ENCODE measurements at places on chromosomes 1 and 21. TPM values are rescaled to one million over a fixed set of nuclear protein-coding genes. Genes with fewer than 3 reads are reported as not detected.
A peak's percentile ranks its signal among the peaks of the same experiment; 100 is the strongest.

TRAF3IP3 gene
- not detected for total RNA-seq

LCE1C gene
- not detected for total RNA-seq

GFI1 gene
- total RNA-seq = 0.11 TPM

GRCh38 chr1:43618521-43619313, 31.2 kb upstream of the KDM4A start:
- DNase-seq = no peak

- DNase-seq = peak; percentile 14
Observed at GRCh38 chr1:178723546-178723945, 1.5 kb upstream of the RALGPS2 start.

DNA sequence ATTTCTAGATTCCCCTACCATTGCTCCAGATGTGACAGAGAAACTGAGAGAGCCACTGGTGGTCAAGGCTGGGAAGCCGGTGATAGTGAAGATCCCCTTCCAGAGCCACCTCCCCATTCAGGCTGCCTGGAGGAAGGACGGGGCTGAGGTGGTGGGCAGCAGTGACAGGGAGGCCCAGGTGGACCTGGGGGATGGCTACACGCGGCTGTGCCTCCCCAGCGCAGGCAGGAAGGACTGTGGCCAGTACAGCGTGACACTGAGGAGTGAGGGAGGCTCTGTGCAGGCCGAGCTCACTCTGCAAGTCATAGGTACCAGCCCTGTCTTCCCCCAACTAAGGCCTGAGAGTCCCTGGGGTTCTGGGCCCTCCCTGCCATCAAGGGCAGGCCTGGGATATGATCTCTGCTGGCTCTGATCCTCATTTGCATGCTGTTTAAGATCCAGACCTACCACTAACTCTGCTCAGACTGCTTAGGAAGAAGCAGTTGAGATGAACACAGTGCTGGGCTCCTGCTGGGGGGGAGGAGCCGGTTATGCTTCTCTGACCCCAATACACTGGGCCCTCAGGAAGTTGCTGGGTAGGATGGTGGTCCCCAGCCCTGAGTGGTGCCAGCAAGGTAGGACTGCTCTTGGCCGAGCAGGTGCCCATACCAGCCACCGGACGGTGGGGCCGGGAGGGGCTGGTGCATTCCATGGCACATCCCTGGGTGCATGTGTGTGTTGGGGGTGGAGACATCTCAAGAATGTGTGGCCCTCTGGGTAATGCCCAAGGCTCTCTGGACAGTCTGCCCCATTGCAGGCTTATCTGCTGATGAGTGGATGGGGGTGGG, 25.1 kb downstream of the IGFN1 start:
- DNase-seq = no peak

DNA sequence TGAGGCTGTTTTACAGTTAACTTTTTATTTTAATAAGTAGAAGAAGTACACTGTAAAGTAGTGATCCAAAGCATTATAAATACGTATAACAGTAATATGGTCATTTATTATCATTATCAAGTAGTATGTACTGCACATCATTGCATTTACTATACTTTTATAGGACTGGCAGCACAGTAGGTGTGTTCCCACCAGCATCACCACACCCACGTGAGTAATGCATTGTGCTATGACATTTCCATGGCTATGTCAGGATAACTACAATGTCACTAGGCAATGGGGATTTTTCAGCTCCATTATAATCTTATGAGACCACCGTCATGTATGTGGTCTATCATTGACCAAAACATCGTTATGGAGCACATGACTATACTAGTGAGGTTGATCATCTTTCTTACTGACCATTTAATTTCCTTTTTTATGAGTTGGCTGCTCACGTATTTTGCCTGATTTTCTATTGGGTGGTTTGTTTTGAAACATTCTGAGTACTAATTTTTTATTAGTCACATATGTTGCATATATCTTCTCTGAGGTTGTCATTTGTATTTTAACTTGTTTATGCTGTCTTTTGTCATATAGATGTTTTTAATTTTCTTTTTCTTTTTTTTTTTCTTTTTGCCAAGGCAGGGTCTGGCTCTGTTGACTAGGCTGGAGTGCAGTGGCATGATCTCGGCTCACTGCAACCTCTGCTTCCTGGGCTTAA, 25.3 kb upstream of the SHCBP1L start:
- no peak for DNase-seq

DNA sequence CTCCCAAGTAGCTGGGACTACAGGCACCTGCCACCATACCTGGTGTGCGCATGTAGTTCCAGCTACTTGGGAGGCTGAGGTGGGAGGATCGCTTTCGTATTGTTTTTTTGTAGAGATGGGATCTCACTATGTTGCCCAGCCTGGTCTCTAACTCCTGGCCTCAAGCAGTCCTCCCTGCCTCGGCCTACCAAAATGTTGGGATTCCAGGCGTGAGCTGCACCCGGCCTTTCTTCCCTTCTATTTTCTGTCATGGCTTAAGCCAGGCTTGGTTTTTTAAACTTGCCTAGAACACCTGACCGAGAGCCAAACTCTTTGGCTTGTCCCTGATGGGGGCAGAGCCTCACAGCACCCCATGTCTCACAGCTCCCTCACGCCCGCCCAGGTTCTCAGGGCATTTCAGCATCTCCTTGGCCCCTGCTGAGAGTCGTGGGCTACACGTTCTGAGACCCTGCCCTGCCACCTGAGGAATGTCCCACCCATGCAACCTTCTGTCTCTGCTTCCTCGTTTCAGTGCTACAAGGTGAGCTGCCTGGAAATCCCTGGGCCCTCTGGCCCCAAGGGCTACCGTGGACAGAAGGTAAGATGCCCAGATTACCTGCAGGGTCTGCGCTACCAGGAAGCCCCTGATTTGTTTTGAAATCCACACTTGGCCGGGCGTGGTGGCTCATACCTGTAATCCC, 15.7 kb downstream of the COL6A2 start:
- no peak for DNase-seq

DNA sequence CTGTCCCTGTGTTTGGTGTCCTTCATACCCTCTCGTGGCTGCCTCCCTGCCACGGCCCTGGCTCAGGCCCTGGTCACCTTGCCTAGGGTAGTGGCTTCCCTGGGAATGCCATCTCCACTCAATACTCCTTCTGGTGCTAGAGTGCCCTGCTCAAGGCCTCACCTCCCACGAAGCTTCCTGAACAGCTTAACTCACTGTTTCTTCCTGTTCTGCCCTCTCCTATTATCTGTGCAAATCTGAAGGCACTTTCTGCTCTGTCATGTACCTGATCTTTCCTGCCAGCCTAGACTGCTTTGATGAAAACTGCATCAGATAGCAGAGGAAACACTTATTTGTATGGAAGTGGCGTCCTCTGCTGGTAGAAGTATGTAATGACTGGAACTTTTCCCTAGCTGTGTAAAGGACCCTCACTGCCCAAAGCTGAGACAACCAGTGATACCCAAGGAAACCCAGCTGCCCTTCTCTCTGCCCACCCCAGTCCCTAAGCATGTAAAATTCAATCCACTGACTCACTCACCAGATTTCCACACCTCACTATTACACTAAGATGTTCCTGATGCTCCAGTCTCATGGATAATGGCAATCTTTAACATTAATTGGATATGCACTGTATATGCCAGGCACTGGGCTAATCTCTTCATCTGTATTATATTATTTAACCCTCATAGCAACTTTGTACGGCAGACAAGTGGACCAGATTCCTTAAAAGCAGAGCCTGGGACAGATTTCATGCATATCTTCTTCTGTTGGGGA, 36.2 kb upstream of the BTG2 start:
- DNase-seq = peak; percentile 74

GRCh38 chr1:207863893-207864535, 46.9 kb downstream of the CD34 start:
- no peak for DNase-seq

- DNase-seq = peak; percentile 21
Observed at GRCh38 chr1:210415846-210416448, 87.2 kb downstream of the HHAT start.

GRCh38 chr1:97351846-97352245, 569.0 kb downstream of the DPYD start:
- DNase-seq = no peak

- DNase-seq = no peak
Observed at GRCh38 chr1:234044079-234044478, 139.6 kb downstream of the SLC35F3 start.

DNA sequence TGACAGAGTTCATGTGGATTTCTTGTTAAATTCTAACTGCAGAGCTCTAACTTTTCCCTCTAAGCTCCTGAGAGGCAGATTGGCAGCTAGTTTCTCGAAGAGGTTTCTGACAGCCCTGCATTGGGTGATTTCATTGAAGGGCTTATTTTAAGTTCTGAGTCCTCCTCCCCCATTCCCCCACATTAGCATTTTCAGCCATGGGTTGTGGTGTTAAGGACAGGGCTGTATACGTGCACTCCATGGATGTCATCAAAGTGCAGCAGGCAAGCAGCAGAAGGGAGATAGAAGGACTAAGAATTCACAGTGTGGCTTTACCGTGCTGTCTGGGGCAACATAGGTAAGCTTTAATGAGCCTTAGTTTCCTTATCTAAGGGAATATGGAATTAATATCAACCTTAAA, 19.0 kb downstream of the CRYZ start:
- DNase-seq = no peak

GRCh38 chr1:50139339-50140181, 30.8 kb downstream of the ELAVL4 start:
- no peak for DNase-seq

- DNase-seq = peak; percentile 29
Observed at GRCh38 chr1:79811173-79811572, 804.6 kb upstream of the ADGRL4 start.

DNA sequence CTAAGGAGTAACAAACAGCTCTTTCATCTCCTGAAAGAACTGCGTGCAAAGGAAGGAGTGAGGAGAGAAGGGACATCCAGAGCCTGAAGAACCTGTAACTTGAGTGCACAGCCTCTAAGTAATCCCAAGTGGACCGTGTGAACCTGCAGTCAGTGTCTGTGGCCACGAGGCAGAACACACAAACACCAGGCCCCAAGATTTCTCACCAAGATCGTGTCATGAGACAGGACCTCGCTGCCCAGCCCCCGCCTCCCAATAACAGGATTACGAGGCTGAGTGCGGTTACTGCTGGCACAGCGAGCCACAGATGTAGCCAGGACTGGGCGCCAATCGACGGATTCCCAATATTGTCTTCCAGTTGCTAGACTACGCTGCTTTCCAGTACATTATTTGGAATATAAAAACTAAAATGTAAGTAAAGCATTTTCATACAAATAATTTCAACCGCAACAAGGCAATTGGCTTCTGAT, 101.3 kb upstream of the SLC25A33 start:
- peak; percentile 70 for DNase-seq

DNA sequence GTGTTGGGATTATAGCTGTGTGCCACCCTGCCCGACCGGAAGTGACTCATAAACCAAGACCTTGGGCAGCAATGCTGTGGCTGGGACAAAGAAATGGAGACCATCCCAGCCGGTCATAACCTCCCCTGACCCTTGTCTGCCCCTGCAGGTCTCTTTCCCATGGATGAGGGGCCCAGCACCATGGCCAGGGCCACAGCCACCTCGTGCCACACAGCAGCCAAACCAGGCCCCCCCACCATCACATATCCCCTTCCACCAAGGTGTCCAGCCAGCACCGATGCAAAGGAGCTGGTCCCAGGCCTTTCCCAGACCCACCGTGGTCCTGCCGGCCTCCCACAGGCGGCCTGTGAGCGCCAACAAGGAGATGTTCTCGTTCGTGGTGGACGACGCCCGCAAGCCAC, 42.2 kb downstream of the FHAD1 start:
- DNase-seq = no peak

- DNase-seq = no peak
Observed at GRCh38 chr1:113630340-113631327, 128.7 kb downstream of the PHTF1 start.

DNA sequence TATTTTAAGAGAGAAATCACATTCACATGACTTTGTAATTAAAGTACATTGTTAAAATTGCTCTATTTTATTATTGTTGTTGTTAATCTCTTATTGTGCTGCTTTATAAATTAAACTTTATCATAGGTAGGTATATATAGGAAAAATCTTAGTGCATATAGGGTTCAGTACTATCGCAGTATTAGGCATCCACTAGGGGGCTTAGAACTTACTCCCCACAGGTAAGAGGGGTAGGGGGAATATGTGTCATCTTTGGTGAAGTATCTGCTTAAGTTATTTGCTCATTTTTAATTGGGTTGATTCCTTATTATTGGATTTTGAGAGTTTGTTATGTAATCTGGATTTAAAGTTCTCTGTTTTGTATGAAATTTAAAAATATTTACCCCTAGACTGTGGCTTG, 385.2 kb downstream of the DUSP10 start:
- no peak for DNase-seq

DNA sequence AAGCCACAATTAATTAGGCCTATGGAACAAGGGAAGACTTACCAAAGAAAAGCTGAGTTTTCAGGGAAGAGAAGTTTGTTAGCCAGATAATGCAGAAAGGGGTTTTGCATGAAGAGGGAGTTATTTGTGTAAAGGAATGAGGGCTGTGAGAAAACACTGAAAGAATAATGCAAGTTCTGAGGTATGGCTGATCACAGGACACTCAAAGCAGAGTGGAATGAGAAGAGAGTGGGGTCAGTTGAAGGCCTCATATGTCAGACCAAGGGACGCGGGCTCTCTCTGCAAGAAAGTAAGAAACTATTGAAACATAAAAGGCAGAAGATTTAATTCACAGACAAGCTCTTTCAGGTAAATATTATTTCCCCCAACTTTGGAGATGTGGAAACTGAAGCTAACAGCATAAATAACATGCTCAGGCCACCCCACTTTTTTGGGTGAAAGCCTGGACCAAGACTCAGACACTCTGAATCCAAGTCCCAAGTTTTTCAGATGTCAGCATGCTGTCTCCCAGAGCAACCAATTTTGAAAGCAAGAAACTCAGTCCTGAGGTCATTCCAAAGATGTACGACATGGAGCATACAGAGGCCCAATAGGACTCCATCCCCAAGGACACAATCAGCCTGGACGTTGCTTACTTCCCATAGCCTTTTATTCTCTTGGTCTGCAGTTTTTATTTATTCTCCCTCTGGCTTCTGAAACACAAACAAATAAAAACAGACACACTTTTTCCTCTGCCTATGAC, 47.3 kb upstream of the FGGY start:
- no peak for DNase-seq

DNA sequence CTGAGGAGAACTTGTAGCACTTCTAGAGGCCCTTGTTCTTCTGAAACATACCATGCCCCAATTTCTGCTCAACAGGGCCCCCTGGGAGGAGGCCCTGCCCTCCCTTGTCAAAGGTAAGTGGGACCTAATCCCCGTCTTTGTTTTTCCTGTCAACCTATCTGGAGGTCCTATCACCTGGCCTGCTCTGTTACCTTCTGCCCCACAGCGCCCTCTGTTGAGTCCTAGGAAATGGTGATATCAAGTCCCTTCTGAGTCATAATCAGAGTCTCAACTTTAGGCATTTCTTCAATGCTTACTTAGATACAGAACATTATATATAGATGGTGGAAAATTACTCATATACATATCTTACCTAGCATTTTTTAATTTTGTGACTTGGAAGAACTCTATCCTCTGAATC, 28.2 kb upstream of the FCRL4 start:
- no peak for DNase-seq

DNA sequence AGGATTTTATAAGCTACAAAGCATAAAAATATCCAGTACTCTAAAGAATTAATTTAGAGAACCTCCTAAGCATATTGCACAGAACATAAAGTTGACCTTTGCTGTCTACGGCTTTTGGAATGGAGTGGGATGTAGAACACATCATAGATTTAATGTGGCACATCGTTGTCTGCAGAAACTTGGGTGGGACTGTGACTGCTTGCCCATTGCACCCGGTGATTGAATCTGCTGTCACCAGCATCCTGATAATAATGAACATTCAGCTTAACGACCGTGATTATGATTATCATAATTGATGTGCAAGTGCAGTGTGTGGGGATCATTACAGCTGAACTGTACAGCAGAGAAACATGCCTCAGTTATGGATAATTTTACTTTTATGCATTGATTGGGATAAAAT, 181.9 kb downstream of the SPATA17 start:
- no peak for DNase-seq

Data from LHCN-M2 (cell line).